ENCODE measurements at places on chromosomes 6 and 20.

- no peak for DNase-seq
These were observed 398.8 kb downstream of the ESR1 start for GRCh38 chr6:152206072-152206818.

DNA sequence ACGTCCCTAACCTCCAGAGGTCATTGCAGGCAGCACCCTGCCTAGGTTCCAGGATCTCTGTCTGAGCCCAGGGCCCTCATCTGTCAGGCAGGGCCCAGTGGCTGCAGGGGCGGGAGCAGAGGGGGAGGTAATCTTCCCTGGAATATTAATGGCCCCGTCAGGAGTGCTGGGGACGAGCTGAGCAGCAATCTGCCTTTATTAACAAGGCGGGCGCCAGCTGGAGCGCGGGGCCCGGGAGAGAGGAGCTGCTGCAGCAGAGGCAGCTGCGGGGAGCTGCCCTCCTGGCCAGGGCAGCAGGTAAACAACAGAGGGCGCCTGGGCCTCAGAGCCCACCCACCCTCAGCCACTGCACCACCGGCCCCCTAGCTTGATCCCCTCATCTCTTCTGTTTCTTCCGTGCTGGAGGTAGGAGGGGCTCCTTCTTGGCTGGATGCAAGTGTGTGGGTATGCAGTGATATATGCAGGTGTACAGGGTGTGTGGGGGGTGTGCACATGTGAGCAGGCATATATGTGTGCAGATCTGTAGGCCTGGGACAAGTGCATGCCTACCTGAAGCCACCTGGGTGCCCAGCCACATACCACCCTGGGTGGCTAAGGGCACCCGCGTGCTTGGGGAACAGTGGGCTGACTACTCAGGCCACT lies 131.8 kb upstream of the MLN start:
- DNase-seq, result no peak

- DNase-seq, result peak; percentile 57
These were observed 611 bp downstream of the CNPY3 start for GRCh38 chr6:42929821-42930360.

DNA sequence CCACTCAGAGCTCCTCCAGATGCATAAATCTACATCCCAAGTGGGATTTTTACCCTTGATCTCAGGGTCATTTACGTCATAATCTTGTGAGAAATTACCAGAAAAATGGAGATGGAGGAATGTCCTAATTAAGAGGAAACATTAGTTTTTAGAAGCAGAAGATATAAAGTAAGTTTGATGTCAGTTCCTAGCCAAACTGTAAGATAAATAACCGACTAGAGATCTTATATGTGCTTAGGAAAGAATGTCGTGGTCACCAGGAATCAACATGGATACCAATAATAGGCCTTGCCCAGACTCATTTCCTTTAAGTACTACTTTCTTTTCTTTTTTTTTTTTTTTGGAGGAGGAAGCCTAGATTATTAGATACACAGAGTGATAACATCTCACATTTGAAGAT lies 186.9 kb downstream of the UTRN start:
- DNase-seq, result no peak

- peak; percentile 52 for DNase-seq
These were observed 85.9 kb upstream of the TRAF3IP2 start for GRCh38 chr6:111691345-111692225.

DNA sequence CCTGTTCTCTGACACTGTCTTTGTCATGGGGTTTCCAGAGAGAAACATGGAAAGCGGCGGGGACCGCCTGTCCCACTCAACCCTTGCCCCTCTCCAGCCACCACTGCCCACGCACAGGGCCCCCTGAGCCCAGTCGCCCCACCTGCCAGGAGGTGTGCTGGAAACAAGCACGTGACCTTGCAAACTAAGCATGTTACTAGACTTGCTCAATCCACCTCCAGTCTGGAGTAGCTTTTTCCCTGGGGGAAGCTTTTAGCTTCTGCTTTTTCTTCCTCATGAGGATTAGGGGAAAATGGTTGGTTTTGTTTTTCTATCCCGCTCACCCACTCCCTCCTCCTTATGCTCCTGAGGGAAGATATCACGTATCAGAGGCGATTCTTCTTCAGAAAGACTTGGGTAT lies 105.7 kb downstream of the PLEKHG1 start:
- DNase-seq, result no peak

DNA sequence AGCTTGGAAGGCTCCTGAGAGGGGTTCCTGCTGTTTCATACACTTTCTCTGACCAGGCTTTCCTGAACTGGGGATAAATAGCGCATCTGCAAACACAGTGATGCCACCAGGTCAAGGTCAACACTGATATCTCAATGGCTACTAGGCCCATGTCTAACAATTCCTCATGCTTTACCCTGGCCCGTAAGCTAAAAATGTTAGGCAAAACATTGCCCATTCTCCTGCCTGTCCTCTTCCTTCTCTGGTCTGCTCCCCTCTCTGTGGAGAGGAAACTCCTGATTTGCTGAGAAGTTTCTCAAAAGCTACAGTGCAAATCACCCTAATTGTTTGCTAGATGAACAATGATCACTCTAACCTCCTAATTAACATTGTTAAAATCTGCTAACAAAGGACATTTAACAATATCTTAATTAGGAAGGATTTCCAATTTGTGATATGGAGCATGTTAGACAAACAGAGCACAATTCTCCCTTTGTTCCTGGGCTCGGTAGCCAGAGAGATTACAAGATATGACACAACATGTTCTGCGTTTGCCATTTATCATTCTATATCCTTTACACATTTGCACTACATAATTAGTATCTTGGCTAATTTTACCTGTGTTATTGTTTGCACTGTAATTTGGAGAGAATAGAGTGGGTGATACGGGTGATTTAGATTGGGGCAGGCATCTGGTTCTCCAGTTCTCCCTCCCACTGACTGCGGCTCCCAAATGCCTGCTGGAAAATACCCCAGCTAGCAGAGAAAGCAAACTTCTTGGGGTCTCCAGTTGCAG lies 266.8 kb downstream of the CD83 start:
- DNase-seq, result no peak

DNA sequence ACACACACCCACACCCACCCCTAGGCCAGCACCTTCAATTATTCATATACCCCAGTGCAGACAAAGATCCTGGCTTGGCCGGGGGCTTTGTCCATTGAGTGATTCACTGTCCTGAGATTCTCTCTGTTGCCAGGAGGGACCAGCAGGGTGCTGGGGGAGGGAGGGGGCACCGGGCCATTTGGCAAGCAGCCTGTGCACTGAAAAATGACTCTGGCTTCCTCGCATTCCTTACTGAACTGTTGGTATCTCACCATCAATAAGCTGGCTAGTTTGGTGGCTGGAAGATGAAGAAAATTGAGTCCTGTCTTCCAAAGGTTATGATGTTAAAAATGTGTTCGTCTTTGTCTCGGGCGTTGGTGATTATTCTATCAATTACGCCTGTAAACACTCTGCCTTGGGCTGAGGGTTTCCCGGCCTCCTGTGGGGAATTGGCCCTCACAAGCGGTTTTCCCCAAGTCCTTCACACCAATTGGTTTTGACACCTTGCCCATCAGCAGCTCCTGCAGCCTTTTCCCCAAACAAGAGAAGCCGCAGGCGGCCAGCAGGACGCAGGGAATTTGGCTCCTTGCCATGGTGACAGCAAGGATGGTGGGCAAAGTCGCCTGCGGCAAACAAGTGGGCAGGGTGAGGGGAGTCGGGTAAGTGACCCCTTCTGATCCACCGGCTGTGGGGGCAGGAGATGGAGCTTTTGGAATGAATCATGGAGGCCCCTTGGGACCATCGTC lies 4.9 kb downstream of the VSTM2L start:
- peak; percentile 41 for DNase-seq

DNA sequence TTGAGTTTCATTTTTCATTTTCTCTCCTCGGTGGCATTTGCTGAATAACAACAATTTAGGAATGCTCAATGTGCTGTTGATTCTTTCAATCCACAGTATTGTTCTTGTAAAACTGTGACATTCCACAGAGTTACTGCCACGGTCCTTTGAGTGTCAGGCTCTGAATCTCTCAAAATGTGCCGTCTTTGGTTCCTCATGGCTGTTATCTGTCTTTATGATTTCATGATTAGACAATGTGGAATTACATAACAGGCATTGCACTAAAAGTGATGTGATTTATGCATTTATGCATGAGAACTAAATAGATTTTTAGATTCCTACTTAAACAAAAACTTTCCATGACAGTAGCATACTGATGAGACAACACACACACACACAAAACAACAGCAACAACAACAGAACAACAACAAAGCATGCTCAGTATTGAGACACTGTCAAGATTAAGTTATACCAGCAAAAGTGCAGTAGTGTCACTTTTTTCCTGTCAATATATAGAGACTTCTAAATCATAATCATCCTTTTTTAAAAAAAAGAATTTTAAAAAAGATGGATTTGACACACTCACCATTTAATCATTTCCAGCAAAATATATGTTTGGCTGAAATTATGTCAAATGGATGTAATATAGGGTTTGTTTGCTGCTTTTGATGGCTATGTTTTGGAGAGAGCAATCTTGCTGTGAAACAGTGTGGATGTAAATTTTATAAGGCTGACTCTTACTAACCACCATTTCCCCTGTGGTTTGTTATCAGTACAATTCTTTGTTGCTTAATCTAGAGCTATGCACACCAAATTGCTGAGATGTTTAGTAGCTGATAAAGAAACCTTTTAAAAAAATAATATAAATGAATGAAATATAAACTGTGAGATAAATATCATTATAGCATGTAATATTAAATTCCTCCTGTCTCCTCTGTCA lies 88.1 kb downstream of the SNAP25 start:
- DNase-seq, result no peak

GRCh38 chr6:10303608-10304506 lies 111.0 kb downstream of the TFAP2A start:
- no peak for DNase-seq

- DNase-seq, result no peak
These were observed 134.3 kb downstream of the MAN1A1 start for GRCh38 chr6:119215309-119215708.

Measured in fibroblast of gingiva (primary cell).